ENCODE measurements at places on chromosomes 4 and X. TPM values are rescaled to one million over a fixed set of nuclear protein-coding genes. Genes with fewer than 3 reads are reported as not detected.

DNA sequence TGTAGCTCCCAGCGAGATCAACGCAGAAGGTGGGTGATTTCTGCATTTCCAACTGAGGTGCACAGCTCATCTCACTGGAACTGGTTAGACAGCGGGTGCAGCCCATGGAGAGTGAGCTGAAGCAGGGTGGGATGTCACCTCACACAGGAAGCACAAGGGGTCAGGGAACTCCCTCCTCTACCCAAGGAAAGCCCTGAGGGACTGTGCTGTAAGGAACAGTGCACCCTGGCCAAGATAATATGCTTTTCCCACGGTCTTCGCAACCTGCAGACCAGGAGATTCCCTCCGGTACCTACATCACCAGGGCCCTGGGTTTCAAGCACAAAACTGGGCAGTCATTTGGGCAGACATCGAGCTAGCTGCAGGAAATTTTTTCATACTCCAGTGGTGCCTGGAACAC, 216.4 kb upstream of the TET2 start:
- no peak for DNase-seq

DNA sequence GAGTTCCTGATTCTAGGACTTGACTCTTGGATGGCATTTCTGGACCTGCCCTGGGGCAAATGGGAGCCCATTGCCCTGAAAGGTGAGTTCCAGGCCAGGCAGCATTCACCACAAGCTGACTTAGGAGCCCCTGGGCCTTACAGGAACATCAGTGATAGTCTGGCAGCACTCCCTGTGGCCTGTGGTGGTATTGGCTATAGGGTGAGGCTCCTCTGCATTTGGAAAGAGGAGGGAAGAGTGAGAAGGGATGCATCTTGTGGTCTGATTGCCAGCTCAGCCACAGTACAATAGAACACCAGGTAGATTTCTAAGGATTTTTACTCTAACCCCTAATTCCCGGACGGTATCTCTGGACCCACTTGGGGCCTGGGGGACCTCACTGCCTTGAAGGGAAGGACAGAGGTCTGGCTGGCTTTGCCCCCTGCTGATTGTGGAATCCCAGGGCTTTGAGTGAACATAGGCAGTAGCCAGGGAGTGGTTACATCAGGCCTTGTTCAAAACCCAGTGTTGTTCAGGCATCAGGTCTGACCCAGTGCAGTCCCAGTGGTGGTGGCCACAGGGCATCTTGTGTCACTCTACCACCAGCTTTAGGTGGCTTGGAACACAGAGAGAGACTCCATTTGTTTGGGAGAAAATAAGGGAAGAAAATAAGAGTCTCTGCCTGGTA, 32.9 kb downstream of the MAGED4 start:
- no peak for DNase-seq

DNA sequence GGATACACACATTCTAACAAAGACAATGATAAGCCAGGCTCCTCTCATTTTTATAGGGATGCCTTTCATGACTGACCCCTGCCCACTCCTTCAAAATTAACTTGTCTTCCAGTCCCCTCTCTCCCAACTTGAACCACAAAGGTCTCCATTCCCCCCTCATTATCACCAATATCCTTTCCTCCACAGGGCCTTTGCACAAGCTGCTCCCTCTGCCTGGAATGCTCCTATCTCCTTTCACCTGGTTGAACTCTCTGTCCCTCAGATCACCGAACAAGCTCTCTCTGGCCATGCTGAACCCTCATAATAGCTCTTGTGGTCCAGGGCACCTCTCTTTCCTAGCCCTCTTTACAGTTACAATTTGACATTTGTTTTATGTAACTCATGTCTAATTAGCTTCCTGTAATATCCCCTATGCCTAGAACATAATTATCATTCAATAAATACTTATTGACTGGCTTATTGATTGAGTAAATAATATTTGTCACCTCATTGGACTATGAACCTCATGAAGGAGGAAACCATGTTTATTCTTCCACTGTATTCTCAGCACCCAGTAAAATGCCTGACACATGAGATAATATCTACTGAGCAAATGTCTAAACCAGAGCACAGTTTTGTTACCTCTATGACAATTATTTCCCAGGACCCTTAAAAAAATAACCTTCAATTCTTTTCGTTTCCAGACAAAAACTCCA, 266.3 kb upstream of the RASGEF1B start:
- DNase-seq = no peak

DNA sequence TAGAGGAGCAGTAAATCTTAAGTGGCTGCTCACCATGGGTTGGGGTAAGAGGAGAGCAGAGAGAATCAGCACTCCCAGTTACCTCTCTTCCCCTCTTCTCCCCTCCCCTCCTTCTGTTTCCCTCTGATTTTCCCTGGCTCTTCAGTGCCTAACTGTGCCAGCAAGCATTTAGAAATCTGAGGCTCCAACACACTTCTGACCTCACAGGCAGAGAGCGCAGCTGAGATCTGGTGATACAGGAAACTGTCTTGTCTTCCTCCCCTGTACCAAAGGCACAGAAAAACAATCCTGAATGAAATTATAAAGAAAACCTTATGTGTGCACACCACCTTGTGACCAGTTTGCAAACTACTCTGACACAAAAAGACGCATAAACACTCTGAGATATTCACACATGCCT, 82.4 kb upstream of the SMIM10 start:
- DNase-seq = peak; percentile 36

GRCh38 chrX:110044346-110045249, 41.7 kb downstream of the TMEM164 start:
- DNase-seq = no peak

- DNase-seq = no peak
Observed at GRCh38 chrX:1788300-1788911, 173.5 kb downstream of the ASMT start.

DNA sequence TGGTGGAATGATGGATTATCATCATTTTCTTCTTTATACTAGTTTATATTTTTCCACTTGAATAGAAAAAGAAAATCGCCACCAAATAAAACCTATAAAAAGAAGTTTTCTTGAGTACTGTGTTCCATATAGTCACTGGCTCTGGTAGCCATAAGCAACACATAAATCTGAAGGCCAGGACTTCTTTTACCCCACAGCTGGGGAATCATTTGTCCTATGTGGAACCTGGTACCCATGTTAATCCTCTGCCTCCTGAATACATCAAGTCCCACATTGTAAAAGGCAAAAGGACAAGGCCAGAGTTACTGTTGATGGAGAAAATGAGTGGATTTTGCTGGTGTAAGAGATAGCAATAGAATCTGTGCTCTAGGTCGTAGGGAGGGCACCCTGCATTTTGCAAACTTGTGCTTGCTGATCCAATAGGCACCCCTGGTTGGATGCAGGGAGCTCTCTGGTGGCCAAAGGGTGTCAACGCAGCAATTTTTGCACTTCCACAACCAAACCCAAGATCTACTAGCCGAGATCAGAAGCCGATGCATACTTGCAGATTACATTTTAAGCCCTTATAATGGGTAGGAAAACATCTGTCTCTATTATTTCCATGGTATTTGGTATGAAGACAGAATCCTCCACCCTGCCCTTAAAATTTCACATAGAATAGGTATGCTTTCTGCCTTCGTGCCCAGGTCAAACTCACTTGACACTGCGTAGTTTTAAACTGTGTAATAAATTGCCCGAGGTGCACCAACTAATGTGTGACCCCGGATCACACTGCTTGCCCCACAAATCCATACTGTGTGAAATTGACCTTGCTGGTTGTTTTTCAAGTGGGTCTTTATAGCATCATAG, 146.2 kb upstream of the SCML1 start:
- peak; percentile 73 for DNase-seq

DNA sequence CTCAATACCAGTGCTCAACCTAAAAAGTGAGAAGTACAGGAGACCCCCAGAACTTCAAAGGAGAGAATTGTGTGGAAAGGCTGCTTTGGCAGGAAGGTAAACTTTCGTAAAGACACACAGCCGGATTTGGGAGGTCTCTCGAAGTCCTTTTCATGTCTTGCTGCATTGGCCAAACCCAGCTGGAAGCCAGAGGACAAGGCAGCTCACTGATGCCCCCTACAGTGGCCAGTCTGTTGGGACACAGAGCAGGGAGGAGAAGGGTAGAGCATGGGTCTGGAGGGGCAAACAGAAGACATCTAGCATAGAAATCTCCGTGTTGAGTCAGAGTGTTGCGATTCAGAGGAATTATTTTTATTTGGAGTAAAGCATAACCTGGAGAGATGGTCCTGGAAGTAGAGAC, 198.9 kb downstream of the ANK2 start:
- no peak for DNase-seq

GRCh38 chrX:105375816-105376215, 155.3 kb upstream of the TEX13A start:
- DNase-seq = no peak

DNA sequence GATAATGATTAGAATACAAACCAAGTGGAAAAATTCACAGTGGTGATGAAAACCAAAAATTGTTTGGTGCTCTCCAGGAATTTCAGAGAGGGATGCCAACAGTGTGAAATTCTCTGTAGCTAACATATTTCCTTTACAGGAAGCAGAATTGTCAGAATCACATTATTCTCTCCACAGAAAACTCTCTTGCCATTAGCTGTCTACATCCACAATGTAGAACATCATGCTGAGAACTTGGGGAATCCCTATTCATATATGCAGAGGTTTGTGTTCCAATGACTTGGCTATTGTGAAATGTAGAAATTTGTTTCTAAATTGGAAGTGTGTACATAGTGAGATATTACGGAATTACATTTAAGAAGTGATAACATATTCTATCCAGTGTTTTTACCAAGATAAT, 142.0 kb downstream of the PCDH7 start:
- DNase-seq = no peak

- no peak for DNase-seq
Observed at GRCh38 chr4:165457793-165458192, 79.0 kb downstream of the CPE start.

- DNase-seq = no peak
Observed at GRCh38 chrX:20980426-20980825, 393.8 kb upstream of the CNKSR2 start.

DNA sequence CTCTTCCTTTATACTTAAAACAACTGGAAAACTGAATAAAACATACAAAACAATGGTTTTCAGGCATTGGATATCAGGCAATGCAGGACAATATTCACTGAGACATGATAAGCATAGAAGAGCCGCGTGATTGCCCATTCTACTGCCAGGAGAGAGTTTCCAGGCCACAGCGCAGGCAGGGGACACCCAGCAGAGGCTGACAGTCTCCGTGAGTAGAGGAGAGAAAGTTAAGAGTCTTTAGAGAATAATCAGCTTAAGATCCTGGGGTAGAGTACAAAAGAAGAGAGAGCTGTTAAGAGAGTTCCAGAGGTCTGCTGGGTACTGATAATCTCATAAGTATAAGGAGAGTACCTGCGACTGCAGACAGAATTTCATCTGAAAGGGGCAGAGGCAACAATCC, 18.4 kb upstream of the FRAS1 start:
- no peak for DNase-seq

DNA sequence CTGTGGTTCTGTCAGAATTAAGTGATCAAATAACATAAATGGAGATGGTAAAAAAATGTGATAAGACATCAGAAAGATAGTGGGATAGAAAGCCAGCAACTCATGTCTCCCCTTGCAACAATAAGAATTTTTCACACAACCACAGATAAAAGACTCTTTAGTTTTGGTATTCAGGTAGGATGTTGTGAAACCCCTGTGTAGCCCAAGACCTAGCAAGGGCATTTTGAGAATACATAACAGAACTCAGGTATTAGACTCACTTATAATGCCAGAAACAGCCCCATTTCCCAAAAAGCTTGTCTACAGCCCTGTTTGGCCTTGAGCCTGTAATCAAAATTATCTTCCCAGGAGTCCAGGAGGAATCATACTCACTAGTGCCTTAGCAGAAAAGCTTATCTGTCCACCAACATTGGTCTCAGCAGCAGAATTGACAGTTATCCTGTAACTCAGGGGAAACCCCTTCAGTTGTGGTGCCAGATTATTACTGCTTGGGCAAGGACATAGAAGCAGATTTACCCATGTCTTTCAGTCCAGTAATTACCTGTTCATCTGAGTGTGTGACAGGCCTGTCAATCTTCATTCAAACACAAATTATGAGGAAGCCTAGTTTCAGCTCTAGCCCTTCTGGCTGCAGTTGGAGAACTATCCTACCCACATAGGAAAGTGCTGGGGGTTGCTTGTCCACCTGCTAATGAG, 41.0 kb upstream of the UGT2B17 start:
- no peak for DNase-seq

GK2 gene
- not detected for polyA plus RNA-seq

NPY1R gene
- 0.14 TPM for polyA plus RNA-seq

TXK gene
- 0.06 TPM for polyA plus RNA-seq

ACE2 gene
- polyA plus RNA-seq = not detected
